SIG-M5 (cell line): ENCODE measurements at places on chromosomes 1 and 21.

DNA sequence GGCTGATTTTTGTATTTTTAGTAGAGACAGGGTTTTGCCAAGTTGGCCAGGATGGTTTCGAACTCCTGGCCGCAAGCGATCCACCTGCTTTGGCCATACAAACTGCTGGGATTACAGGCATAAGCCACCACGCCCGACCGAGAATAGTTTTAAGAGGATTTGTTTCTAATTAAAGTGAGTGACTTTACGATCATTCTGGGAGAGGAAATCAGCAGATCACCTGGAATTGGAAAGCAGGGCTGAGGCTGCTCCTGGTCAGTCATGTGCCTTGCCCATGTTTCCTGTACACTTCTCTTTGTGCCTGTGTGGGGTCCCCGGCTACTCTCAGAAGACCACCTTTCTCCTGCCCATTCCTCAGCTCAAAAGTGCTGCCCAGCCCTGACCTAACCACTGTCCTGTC is 33.9 kb downstream of the ZBTB8B start:
- DNase-seq: no peak

GRCh38 chr1:184875218-184875617 is 99.1 kb downstream of the NIBAN1 start:
- DNase-seq: no peak

- no peak for DNase-seq
Measured at GRCh38 chr1:84242641-84243040, 58.9 kb upstream of the SAMD13 start.

DNA sequence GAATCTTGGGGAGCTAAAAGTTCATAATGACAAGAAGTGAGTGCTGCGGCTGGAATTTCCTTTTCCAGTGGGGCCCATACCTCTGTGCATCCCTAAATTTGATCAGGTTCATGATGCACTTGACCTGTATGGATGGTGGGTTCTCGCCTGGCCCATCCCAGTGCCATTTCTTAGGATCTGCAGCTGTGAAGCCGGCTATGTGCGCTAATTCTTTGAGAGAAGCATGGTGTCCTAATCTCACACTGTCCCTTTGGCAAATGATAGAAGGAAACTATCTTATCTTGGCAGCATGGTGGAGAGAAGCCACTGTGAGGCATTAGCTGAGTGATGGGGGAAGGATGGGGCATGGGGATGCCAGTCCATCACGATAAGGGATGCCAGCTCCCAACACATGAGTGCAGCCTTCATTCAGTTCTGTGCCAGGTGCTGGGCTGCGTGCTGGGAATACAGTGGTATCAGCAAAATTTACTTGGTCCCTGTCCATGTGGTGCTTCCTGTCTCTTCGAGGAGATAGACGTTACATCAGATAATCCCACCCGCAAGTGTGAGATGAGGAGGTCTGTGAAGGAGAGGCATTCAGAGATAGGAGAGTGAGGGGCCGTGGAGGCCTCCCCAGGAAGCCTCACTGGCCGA is 30.5 kb downstream of the STUM start:
- no peak for DNase-seq
